Midbrain (tissue), 1 donor: ENCODE measurements at places on chromosomes 1 and 21.
A peak's percentile ranks its signal among the peaks of the same experiment; 100 is the strongest.

- DNase-seq = peak; percentile 77
Measured at GRCh38 chr1:200488375-200489165, 78.7 kb upstream of the ZNF281 start.

DNA sequence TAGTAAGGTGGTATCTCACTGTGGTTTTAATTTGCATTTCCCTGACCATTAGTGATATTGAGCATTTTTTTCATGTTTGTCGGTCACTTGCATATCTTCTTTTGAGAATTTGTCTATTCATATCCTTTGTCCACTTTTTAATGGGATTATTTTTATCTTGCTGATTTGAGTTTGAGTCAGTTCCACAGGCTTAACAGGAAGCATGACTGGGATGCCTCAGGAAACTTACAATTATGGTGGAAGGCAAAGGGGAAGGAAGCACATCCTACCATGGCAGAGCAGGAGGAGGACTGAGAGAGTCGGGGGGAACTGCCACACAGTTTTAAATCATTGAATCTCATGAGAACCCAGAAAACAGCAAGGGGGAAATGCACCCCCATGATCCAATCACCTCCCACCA lies 51.1 kb downstream of the ODF2L start:
- DNase-seq = no peak

- no peak for DNase-seq
Measured at GRCh38 chr1:154609398-154610380, 1.7 kb upstream of the ADAR start.

- peak; percentile 50 for DNase-seq
Measured at GRCh38 chr1:35544976-35545375, 12.2 kb downstream of the KIAA0319L start.

GRCh38 chr1:77168358-77168757 lies 50.9 kb downstream of the PIGK start:
- no peak for DNase-seq

- no peak for DNase-seq
Measured at GRCh38 chr1:2563205-2563604, 7.0 kb downstream of the TNFRSF14 start.

DNA sequence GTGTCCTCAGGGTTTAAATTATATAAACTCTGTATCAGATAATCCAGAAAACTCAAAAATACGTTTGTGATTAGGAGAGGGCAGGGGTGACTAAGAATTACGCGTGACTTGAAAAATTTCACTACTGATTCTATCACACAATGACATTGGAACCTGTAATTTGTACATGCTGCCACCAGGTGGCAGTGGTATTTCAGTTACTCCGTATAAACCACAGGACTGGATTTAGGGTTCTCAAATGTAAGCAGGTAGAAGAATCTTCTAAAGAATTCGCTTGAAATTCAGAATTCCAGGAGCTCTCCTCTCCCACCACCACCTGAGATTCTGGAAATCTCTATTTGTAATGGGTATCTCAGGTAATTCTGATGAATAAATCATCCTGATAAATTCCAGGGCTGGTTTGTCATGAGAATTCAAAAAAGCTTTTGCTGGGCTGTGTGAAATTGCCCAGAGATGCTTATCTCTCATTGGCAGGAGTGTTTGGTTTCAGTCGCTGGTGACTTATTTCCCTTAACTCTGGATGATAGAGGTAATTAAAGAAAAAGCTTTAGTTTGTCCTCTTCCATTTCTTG lies 1.7 kb upstream of the KRTAP7-1 start:
- DNase-seq = no peak

DNA sequence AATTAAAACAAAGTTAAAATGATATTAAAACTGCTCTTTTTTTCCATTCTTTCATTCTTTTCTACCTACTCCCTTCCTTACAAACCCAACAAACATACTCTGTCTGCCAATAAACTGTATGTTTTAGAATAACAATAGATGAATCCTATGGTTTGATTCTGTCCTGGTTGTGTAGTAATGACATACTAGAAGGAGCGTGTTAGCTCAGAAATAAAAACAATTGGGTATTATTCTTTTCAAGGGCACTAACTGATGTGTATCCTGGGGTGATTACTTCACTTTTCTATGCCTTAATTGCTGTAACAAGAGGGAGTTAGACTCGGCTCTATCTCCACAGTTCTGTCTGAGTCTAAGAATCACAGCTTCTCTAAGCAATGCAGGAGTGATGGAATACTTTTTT lies 194.4 kb downstream of the GIPC2 start:
- no peak for DNase-seq

DNA sequence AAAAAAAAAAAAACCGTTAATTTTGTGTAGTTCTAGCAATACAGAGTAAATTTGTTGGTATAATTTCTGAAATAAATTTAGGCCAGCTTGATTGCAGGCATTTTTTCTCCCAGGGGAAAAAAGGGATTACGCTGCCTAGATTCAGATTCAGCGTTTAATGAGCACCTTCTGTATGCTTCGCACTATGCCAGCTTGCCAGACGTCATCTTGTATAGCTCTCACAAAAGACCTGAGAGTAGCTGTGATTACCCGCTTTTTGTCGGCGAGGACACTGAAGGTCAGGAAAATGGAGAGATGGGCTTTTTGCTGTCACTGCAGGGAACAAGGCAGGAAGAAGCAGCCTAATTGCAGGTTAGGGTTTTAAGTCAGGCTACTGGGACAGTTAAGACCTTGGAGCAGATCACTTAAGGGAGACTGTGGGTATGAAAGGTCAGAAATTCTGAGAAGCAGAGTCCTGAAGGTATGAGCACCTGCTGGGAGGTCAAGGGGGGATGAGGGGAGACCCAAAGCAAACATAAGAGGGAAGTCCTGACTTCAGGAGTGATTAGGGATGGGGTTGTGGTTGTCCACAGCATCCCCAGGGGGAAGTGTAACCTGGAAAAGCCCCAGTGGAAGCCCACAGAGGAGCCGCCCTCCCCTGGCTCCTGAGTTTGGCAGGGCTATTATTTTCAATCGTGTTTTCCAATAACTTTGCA lies 39.0 kb downstream of the TMCC2 start:
- DNase-seq = no peak

- no peak for DNase-seq
Measured at GRCh38 chr1:22222723-22223122, 79.8 kb upstream of the WNT4 start.
